ENCODE measurements at places on chromosomes 11 and 22.

- DNase-seq = no peak
These were observed 94.9 kb downstream of the PRR5L start for GRCh38 chr11:36390963-36391471.

DNA sequence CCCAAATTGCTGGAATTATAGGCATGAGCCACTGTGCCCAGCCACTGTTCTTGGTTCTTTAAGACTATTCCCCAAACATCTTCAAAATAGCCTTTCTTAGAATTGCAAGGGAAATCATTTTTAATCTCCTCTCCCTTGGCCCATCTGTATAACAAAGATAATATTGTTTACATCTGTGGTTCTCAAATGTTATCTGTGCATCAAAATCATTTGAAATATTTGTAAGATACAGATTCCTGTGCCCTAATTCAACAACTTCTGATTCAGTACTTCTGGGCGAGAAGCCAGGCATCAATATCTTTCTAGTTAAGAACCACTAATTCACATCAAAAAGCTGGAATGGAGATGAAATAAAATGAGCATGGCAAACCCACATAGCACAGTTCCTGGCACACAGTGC is 83.0 kb downstream of the TMPRSS5 start:
- DNase-seq = no peak

- no peak for DNase-seq
These were observed 126.9 kb downstream of the APIP start for GRCh38 chr11:34789196-34789834.

GRCh38 chr11:1049431-1049891 is 12.9 kb upstream of the MUC6 start:
- no peak for DNase-seq

- peak; percentile 58 for DNase-seq
These were observed 116.5 kb downstream of the PTPRJ start for GRCh38 chr11:48096588-48097525.

Data from NCI-H226 (cell line).